ENCODE measurements at places on chromosomes 7 and 10.

DNA sequence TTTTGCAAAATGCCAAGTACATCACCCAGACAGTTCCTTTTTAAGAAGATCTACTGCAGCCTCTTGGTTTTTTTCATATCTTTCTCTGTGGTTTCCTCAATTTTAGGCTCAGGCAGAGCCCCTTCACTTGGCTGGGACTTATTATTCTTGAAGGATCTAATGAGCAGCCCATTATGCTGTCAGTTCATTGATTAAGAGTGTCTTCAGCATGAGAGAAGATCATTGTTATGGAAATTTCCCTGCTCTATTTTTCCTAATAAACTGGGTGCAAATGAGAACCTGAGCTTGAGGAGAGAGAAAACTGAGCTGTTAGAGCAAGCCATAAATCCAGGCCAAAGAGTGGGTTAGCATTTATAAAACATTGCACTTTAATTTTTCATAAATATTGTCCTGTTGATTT is 146.5 kb downstream of the SEC23IP start:
- no peak for DNase-seq

GRCh38 chr7:32045228-32045627 is 25.0 kb downstream of the PDE1C start:
- DNase-seq, result no peak

DNA sequence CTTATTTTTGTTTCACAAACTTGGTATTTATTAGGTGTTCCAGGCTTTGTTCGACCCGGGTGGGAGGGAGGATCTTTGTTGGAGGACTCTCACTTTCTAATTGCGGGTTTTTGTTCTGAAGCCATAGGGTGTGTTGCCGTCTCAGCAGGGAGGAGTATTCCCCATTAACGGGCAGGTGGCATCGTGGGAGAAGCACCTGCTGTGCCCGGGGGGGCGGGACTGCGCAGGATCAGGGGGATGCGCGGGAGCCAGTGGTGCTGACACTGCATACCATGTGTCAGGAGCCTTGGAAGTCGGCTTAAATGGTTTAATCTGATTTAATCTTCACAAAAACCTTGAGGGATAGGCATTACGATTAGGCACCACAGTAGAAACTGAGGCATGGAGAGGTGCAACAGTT is 113.0 kb downstream of the MGMT start:
- no peak for DNase-seq

DNA sequence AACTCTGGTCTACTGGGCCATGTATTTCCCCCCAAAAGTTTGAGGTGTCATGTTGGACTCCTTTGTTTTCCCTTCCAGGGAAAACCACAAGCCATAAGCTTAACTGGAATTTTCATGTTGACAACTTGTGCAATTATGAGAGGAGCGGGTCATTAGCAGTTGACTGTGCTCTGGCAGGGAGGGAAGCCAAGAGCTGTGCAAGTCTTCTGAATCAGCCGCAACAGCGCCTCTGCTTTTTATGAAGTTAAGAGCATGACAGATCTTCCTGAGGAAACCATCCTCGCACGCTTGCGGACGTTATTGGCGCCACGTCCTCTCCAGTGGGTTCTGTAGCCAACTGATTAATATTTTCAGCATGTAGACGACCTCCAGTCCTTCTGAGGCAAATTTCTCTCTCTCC is 148.7 kb upstream of the MKI67 start:
- DNase-seq, result no peak

DNA sequence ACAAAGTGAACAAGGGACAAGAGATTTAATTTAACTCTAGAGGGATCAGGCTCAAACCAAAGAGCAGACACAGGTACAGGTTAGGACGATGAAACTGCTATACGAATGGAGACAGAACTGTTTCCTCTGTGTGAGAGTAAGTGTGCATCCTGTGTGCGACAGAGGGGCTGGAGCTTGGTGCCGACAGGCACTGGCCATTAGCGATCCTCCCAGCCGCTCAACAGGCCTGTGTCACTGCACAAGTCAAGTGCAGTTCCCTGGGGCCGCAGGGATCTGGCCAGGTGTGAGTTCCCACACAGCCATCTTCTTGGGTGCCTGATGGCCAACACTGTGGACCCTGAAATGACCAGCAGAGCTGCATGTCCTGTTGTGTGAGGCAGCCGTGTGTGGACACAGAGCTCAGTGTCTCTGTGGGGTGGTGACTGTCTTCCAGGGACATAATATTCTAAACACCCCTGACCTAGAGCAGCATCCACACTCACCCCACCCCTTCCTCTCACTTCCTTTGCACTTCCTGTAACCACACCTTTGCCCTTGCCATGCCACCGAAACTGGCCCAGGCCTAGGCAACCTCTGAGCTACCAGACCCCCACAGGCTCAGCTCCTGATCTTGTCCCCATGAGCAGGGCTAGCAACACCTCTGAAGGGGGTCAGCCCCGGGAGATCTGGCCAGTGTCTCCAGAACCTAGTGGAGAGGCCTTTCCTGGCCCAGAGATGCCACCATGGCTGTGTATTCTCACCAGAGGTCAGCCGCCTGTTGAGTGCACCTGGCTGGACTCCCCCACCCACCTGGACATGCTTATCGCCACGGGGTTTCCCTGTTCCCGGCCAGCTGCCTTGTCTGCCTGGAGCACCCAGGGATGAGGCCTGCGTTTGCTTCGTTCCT is 11.7 kb upstream of the TBRG4 start:
- DNase-seq, result no peak

- DNase-seq, result no peak
Observed at GRCh38 chr10:95560278-95561176, 644 bp downstream of the SORBS1 start.

DNA sequence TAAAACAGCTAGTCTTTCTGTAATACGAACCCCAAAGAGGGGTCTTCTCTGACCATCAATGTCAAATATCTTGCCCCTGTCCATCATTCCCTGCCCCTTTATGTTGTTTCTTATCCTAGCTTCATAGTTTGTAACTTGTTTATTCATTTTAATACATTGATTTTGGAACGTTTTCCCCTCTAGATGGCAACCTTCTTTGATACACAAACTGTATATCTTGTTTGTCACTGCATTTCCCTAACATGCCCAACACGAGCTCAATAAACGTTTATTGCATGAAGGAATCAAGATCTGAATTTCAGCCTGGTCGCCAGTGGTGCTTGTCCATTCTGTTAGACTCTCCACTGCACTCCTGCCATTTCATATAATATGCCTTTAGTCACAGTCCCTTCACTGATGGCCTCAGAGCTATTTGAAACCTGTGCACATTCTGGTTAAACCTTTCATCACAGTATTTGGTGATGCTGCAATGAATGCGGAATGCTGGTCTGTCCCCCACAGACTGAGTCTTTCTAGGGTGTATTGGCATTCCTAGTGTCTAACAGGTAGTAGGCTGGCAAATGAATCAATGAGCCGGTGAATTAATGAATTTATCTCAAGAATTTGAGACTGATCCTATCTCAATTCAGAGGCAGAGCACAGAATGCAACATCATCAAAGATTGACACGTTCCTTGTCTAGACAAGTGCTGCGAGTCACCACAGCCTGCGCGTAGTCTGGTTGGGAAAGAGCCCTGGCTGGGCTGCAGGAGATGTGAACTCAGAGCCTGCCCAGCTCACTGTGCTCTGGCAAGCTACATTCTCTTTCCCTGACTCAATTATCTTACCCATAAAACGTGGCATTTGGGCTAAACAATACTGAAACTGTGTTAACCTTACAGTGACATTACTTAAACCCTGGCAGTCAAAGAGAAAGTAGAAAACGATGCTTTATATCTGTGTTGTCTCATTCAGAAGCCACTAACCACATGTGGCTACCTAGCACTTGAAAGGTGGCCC is 55.2 kb upstream of the FRMD4A start:
- no peak for DNase-seq

- no peak for DNase-seq
Observed at GRCh38 chr10:50517626-50518025, 106.1 kb downstream of the SGMS1 start.

DNA sequence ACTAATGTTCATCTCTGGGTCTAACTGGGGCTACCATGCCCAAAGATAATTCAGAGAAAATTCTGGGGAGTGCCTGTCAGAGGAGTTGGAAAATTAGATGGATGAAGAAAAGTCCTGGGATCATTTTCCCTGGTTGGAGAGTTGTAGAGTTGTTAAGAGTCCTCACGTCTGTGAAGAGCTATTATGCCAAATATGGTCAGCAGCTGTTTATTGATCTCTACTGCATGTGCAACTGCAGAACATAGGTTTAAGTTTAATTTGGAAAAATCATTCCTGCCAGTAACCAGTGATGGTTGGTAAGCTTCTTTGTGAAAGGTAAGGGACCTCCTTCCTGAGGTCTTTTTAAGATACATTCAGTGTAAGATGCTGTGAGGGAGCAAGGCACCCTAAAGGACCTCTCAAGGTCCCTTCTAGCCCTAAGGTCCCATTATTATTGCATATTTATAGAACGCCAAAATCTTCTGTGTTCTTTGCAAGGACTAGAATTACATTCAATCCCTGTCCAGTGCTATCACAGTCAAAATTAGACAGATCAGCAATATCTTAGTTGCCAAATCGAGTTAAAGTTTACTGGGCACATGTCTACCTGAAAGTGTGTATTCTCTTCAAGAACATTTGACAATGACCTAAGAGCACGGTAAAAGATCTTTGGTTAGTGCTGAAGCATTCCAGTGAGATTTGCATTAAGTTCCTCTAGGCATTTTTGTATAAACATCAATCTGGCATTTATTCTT is 62.7 kb downstream of the VTI1A start:
- DNase-seq, result no peak

DNA sequence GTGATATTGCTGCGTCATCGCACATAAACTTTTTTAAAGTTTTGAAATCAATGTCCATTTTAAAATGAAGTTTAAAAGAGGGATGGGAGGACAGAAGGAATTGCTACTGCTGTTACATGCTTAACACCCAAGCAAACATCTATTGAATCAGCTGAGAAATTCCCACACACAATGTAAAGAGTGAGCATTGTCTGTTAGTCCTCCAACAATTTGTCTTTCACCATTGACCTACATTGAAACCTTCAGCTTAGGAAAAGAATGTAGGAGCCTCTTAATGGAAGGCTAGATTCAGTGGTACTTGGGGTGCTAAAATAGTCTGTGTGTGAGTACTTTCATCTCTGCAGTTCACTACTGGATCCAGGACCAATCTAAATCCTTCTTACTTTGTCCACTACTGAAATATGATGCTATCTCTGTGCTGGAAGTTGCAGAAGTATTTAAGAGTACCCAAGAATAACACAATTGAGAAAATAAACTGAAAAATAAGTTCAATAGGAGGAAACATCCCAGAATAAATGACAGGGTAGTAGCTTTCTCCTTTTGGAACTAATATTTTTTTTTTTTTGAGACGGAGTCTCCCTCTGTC is 23.8 kb upstream of the FBXW4 start:
- no peak for DNase-seq

GRCh38 chr10:132326344-132326889 is 5.6 kb upstream of the LRRC27 start:
- no peak for DNase-seq

DNA sequence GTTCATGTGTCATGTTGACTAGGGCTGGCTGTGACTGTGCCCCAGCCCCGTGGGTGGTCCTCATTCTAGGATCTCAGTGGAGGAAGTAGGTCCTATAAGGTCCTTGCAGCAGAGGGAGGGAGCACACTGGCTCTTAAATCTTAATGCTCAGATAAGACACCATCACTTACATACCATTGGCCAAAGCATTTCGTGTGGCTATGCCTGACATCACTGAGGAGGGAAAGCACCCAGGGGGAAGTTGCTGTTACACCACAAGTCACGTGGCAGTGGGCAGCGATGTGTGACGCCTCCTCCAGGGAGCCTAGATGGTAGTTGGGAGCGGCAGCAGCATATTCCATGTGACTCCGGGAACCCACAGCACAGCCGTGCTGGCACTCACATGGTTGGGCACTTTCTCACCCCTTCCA is 224.7 kb upstream of the SH2B2 start:
- DNase-seq, result no peak

- DNase-seq, result no peak
Observed at GRCh38 chr10:12081470-12081869, 12.7 kb downstream of the DHTKD1 start.

DNA sequence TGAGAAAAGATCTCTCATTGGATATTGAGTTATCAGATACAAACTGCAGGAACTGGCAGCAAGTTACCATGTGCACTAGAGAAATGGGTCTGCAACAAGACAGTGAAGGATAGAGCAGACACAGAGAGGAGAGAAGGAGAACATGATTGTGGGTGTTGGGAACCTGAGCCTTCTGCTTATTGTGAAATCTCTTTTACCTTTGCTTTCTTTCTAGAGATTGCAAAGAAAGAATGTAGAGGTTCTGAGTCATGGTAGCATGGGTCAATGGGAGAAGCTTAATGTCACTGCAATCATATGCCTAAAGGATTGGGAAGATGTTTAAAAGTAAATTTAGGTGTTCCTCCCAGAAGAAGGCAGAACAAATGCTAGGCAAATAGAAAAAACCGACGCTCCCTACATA is 821.4 kb downstream of the CCSER2 start:
- DNase-seq, result no peak

GRCh38 chr7:105653441-105654005 is 72.2 kb upstream of the EFCAB10 start:
- no peak for DNase-seq

- DNase-seq, result no peak
Observed at GRCh38 chr7:10237306-10237705, 736.4 kb upstream of the PHF14 start.

All from NCI-H1436 treated with DMSO at 0.1 percent for 48 hours (cell line).